ENCODE measurements at places on chromosomes 4 and X.

DNA sequence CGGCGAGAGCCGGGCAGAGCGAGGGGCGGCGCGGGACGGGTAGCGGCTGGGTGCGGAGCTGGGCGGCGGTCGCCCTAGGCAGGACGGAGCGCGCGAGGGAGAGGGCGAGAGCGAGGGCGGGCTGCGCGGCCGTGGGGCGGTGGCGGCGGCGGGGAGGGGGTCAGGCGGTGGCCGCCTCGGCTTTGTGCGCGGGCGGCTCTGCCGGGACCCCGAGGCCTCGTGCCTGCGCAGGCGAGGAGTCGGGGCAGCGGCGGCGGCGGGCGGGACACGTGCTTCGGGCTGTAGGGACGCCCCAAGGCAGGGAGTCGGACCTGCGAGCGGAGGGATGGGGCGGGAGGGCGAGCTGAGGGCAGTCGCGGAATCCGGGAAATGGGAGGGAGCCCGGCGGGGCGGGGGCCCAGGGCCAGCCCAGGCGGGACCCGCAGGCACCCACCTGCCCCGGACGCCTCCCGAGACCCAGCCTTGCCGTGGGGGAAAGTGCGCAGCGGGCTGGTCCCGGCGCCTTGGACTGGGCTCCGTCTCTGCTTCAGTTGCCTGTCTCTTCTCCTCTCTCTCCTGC, 465 bp downstream of the BMPR1B start:
- DNase-seq, result no peak

- DNase-seq, result no peak
Measured at GRCh38 chr4:48543796-48544195, 53.7 kb downstream of the ZAR1 start.

DNA sequence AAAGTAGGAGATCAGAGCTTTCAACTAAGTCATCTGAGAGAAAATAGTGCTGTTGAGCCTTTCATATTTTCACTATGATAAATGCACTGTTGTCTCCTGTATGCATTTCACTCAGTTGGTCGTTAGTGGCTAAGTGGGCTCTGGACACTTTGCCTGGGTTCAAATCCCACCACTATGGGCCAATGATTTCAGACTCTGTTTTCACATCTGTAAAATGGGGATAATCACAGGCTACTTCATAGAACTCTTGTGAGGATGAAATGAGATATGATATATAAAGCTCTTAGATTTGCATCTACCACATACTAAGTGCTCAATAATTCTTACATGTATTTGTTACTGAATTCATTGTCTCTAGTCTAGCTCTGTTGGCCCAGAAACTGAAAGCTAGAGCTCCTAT, 16.8 kb downstream of the LNX1 start:
- no peak for DNase-seq

GRCh38 chr4:7101692-7102515, 34.0 kb upstream of the GRPEL1 start:
- DNase-seq, result peak; percentile 40

DNA sequence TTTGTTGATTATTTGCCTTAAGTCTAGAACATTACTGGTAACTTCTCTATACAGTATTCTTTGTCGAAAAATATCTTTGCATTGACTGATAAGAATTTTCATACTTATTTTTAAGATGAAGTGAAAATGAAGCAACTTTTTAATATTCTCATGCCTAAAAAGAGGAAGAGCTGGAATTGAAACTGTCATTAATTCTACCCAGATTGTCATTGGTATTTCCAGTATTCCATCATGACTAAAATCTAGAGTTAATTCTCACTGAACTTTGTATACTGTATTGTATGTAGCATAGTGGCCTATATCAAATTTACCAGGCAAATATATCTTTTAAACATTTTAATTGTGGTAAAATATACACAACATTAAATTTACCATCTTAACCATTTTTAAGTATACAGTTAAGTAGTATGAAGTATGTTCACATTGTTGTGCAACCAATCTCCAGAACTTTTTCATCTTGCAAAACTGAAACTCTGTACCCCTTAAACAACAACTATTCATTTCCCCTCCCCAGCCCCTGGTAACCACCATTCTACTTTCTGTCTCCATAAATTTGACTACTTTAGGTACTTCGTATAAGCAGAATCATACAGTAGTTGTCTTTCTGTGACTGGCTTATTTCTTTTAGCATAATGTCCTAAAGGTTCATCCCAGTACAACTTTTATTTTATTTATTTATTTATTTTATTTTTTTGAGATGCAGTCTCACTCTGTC, 24.3 kb upstream of the ZNF41 start:
- DNase-seq, result no peak

GRCh38 chr4:38995660-38996005, 36.6 kb downstream of the TMEM156 start:
- DNase-seq, result no peak

- DNase-seq, result no peak
Measured at GRCh38 chrX:20285511-20285910, 18.8 kb upstream of the RPS6KA3 start.

DNA sequence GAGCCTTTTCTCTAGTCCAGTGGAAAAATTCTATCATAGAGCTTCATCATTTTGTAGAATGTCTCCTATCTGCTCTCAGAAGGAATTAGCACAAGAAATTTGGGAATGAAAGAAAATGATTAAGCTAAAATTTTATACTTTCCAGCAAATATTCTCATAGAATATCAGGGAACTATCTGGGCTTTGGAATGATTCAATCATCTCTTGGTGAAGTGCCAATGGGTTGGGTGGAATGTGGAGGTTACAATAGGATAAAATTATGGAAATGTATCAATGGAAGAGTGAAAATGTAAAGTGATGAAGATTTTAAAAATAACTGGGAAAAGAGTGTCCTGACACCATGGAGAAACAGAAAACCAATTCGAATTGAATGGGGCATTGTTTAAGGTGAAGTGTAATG, 119.0 kb upstream of the MID1 start:
- DNase-seq, result no peak

DNA sequence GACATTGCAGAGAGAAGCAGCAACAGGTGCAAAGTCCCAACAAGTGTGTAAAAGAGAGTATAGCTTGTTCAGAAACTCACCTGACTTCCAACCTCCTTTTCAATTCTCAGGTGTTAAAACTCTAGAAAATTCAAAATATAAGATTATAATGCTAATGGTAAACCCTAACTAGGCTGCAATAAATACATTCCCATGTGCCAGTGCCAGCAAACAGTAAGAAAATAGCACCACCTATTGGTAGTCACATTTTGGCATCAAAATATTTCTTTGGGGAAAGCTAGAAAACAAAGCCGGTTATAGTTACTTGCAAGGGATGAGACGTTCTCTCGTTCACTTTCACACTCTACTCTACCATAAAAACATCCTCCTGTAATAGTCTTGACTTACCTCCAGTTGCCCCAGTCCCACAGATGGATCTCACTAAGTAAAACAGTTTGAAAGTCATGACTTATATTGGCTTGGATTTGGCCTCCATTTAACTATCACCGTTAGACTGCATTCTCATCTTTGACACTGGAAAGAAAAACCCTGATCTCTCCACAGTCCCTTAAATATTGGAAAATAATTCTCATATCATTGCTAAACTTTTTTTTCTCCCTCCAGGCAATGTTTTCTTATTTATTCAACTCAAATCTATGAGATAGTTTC, 9.6 kb downstream of the BMP3 start:
- DNase-seq, result no peak

DNA sequence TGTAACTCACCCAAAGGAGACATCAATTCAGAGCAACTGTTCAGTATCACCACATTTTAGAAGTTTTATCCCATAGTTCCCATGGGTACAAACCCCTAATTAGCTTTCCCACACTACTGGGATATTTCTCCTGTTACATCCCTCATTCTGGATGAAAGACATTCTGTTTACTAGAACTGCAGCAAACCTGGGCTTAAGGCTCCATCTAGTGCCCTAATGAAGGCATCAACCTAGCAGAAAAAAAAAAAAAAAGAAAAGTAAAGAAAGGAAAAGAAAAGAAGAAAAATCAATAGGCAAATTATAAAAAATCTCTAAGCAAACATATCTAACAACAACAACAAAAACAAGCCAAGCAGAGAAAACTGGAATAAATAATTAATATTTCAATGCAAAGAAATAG, 133.7 kb upstream of the CPXCR1 start:
- DNase-seq, result no peak

GRCh38 chr4:105058177-105058812, 88.4 kb upstream of the TET2 start:
- no peak for DNase-seq

- DNase-seq, result peak; percentile 72
Measured at GRCh38 chr4:6873792-6874461, 35.7 kb upstream of the TBC1D14 start.

GRCh38 chr4:55251342-55251741, 94.7 kb upstream of the SRD5A3 start:
- no peak for DNase-seq

GRCh38 chr4:125321709-125322365, 7.1 kb downstream of the FAT4 start:
- DNase-seq, result no peak

GRCh38 chr4:80079255-80079923, 6.4 kb upstream of the ANTXR2 start:
- DNase-seq, result no peak

GRCh38 chrX:137575596-137576255, 9.8 kb downstream of the ZIC3 start:
- no peak for DNase-seq

- no peak for DNase-seq
Measured at GRCh38 chr4:52640808-52641565, 18.1 kb downstream of the USP46 start.

DNA sequence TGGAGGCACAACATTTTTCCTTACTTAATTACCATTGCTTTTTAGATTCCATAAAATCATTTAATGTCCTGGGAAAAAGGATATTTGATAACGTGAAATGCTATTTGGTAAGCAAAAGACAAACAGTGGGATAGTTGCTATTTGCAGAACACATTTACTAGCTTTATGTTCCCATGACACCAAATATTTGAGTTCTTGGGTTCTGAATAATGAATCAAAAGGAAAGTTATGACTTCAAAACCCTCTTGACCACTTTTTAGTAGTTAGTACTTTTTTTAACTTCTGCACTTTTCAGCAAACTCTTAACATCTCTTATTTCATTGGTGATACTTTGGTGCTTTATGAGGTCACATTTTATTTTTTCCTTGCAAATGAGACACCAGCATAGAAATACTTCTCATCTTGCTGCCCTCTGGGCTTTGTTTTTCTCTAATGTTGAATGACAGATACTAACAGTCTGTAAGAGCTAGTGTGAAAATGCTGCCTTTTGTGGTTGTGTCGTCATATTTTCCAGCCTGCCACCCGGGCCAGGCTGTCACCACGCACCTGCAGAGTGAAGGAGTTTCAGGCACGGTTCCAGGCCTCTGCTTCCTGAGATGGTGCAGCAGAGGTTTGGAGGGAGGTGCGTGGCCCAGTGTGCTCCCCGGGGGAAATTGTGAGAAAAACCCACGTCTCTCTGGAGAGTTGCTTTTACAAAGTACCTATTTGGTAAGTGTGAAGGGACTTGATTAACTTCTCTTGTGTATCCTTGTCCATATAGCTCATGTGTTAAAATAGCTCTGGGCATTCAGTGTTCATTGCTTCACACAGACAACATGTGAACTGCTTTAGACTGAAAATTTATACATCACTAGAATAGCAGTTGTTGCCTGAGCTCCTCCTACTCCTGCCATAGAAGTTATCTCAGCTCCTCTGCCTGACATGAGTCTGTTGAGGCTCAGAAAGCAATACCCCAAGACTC, 34.7 kb downstream of the MSL3 start:
- peak; percentile 39 for DNase-seq

DNA sequence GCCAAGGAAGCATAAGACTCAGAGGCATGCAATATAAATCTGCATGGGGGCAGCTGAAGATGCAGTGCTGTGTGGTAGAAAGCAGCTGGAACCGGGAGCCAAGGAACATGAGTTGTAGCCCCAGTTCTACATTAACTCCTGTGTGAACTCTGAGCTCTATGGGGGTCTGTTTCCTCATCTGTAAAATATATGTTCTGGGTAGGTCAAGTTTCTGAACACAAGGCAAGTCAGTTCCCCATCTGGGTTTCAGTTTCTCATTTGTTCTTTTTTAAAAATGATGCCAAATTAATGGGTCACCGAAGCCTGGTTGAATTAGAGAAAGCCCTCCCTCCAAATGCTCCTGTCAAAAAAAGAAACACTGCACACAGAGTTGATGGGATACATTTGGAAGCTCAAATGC, 24.0 kb downstream of the UNC5C start:
- DNase-seq, result no peak

Measured in stimulated activated CD4-positive, alpha-beta T cell treated with anti-CD3 and anti-CD28 coated beads, Interleukin-1b, Interleukin-23, amount 100 ng/mL, for 4 hours (primary cell).